ENCODE measurements at places on chromosomes 3 and 15.
A peak's percentile ranks its signal among the peaks of the same experiment; 100 is the strongest.

DNA sequence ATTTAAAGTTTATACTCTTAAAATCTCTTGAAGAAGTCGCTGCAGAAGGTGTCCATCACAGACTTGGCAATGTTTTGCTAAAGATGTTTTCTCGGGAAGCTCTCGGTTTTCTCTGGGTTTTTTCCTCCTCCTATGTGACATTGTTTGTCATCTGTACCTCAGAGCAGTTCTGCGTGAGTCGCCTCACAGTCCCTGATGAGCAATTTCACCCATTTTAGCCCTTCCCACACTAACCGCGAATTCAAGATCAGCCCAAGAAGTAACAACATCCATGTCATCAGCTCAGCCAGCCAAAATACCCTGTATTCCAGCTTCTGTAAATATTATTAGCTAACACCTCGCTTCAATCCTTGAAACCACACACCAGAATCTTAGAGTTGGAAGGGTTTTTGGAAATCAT is 224.3 kb upstream of the SETMAR start:
- no peak for DNase-seq

DNA sequence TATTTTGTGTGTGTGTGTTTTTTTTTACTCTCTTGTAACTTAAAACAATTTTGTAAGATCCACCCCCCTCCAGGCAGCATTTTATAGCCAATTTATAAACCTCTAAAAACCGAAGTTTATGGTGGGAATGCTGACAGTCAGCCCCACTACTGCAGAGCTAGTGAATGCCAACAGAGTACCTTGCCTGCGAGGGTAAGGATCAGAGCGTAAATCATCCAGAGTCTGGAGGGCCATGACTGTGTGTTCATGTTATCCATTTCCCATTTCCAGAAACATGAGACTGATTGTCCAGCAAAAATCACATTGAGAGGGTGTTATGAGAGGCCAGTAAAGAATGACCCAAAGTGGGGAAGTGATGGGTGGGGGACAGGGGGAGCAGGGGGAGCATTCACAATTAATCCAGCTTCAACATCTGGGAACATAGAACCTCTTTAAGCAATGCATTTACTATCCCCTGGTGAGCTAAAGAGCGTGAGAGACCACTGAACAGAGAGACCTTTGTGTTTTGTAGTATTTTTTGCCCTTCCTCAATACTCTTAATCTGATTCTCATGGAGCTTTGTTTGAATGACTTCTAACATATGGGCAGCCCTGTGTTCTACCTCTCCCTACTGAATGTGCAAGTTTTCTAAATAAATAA is 464.5 kb downstream of the RBMS3 start:
- no peak for DNase-seq

GRCh38 chr3:111303760-111304159 is 232.1 kb downstream of the NECTIN3 start:
- DNase-seq = peak; percentile 31

GRCh38 chr3:56704706-56705105 is 21.6 kb upstream of the TASOR start:
- DNase-seq = no peak

- DNase-seq = no peak
Measured at GRCh38 chr3:11554236-11554610, 89.5 kb downstream of the VGLL4 start.

- no peak for DNase-seq
Measured at GRCh38 chr15:92466834-92467233, 73.2 kb downstream of the ST8SIA2 start.

DNA sequence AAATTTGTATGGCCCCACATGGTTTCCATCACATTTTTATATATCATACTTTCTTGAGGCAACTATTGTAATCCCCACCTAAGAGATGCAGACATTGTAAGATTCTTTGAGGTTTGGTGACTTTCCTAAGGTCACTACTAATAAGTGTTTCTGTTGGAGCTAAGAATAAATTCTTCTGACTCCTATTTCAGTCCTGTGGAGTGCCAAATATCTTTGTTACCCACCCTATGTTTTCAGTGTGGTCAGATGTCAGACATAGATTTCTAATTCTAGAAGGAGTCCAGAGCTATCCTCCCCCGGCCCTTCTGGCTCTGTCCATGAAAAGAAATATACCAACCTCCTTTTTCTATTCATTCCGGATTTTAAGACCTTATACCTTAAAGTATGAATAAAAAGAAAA is 46.2 kb upstream of the FILIP1L start:
- no peak for DNase-seq

DNA sequence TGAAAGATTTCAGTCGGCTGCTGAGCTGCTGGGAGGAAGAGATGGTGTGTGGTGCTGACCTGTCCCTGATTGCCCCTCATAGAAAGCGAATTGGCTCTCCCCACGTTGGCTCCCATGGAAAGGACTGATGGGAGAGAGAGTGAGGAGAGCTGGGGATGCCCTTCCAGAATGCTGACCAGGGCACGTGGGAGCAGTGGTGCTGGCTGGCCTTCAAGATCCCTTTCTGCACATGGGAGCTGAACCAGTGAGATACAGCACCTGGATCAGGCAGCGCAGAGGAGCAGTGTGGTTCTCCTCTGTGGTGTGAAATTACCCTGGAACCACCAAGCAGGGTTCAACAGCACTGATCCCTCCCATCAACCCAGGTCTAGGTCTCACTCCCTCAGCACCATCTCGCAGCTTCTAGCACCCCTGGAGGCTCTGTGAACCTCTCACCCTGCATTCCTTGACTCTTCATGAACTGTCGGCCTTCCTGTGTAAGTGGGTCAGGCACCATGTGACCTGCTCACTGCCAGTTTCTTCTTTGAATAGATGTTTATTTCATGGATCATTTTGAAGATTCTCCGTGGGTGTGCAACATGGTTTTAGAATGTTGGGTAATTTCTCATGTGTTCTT is 55.7 kb downstream of the CACNA1D start:
- no peak for DNase-seq

DNA sequence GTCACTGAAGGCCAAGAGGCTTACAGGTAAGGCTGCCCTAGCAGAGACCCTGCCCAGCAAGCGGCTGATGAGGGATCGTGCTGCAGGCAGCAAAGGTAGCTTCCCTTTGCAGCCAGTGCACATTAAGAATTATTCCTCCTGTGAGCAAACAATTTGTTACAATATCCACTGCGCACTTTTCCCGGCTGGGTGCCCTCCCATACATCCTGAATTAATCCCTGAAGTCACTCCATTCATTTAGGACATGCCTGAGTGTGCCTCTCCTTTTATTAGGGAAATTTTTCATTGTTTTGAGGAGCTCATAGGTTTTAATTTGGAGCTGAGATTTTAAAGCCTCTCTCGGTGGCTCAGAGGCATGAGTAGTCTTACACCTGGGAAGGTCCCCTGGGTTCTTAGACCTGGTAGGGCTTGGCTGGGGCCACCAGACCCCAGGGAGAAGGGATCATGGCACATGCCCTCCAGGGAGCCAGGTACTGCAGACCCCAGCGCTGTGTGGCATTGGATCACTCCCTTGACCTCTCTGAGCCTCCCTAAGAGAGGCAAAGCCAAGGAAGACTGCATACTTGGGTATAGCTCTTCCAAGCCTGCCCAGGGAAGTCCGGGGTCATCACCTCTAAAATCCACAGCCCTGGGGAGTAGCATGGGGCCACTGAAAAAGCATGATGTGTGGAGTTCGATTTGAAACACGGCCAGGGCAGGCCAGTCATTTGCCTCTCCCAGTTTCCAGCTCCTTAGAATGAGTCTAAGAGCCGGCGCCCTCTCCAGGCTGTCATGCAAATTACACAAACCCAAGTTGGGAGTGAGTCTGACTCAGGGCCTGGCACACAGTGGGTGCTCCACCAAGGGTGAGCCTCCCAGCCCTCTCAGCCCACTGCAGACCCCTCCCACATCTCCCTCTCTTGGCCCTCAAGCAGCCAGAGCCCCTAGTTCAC is 151.9 kb upstream of the LINGO1 start:
- DNase-seq = peak; percentile 16

DNA sequence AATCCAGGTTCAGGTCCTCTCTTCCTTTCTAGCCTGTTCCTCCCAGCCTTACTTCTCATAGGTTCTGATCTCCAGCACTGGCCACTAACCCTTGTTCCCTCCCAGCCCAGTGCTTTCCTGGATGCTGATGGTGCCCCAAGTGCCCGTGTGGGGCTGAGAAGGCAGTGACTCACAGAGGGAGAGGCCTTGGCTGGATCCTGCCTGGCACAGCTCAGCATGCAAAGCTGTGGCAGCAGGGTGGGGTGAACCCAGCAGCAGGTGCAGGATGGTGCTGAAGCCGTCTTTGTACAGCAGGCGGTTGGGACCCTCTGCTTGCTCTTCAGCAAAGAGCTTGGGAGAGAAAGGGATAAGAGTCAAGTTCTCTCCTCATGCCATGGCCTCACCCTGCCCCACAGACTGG is 7.6 kb downstream of the LPCAT4 start:
- DNase-seq = peak; percentile 34

DNA sequence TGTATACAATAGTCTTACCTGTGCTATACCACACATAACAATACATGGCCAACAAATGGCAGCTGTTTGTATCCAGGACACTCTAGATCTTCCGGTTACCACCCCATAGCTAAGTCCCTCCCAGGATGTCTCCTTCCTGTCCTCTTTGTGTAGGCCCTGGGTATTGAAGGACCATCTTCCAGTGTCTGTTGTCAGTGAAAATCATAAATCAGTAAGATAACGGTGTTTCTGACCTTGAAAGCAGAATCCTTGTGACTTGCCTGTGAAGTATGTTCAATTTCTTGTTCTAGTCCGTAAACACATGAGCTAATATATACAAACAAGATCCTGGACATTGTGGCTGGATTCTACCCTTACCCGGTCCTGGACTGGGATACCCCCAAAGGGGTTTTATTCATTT is 462.8 kb downstream of the NTRK3 start:
- no peak for DNase-seq

DNA sequence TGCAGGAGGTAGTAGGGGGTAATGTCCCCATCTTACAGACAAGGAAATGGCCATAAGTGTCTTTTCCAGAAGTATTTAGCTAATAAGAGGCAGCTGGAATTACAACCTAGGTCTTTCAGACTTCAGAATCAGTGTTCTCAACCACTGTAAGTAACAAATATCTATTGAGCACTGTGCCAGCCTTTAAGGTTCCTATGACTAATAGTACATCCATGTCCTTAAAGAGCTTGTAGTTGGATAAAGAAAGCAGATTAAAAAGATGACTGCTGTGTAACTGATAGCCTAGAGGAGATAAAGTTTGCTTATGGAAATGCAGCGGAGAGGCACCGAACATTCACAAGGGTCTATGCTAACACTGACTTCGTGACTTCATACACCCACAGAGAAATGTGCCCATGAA is 136.0 kb downstream of the KCNMB2 start:
- DNase-seq = no peak

- no peak for DNase-seq
Measured at GRCh38 chr3:52311576-52312119, 4.5 kb upstream of the DNAH1 start.

- peak; percentile 33 for DNase-seq
Measured at GRCh38 chr3:86989611-86990010, 1.3 kb downstream of the VGLL3 start.

Data from LHCN-M2 (cell line).